ENCODE measurements at places on chromosomes 2 and 18.

DNA sequence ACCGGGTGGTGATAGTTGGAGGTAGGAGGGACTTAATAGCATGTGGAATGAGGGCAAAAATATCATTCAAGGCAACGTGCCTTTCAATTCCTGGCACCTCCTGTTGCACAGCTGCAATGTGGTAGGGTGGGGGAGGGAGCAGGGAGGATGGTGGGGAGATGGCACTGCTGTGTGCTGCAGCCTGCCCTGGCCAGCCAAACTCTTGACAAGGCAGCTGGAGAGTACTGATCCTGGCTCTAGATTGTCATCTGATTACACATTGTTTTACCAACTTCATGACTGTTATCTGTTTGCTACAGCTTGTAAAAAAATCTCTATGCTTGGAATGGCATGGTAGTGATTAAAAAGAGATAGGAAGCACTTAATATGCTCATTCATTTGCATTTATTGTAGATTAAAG is 47.7 kb downstream of the PLCL1 start:
- no peak for DNase-seq

DNA sequence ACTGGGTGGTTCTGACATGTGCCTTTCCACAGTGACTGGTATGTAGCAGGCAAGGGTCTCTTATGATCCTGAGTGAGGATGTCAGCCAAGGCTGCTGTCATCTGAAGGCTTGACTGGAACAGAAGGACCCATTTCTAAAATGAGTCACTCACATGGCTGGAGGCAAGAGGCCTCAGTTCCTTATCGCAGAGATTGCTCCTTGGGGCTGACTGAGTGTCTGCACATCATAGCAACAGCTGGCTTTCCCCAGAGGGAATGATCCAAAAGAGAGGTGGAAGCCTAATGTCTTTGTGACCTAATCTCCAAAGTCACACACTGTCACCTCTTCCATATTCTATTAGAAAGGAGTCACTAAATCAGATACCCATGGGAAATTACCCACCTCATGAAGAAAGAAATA is 114.0 kb downstream of the NEDD4L start:
- DNase-seq = no peak

DNA sequence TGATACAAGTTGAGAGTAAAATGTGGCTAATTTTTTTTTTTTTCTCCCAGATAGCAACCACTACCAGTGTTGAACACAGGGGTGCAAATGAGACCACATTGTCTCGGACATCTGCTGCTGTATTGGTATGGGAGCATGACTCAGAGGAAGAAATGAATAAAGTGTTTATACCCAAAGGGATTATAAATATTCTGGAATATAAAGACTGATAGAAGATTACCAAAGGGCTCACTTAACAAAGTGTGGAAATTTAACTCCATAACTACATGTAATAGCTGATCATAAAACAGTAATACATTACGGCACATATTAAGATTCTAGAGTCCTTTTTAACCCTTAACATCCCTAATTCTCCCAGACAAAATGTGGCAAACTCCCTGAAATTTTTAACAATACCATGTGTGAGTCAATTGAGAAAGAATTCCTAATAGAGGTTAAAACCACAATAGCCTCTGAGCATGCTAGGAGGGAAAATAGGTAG is 1023.0 kb upstream of the ACVR2A start:
- DNase-seq = no peak

DNA sequence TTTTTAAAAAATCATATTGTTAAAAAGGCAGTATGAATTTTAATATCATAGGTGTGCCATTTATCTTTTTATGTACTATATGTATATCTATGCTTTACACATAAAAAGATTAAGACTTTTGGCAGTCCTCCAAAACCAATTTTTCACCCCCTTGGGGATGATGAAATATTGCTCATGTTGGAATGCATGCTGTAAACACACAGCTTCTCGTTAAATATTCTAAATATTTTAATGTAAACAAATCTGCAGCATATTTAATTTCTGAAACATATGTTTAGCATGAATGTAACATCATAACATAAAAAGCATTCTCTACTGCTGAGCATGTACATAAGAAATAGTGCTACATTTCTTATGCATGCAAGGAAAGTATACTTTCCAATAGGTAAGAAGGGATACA is 484.3 kb upstream of the LRATD1 start:
- no peak for DNase-seq

DNA sequence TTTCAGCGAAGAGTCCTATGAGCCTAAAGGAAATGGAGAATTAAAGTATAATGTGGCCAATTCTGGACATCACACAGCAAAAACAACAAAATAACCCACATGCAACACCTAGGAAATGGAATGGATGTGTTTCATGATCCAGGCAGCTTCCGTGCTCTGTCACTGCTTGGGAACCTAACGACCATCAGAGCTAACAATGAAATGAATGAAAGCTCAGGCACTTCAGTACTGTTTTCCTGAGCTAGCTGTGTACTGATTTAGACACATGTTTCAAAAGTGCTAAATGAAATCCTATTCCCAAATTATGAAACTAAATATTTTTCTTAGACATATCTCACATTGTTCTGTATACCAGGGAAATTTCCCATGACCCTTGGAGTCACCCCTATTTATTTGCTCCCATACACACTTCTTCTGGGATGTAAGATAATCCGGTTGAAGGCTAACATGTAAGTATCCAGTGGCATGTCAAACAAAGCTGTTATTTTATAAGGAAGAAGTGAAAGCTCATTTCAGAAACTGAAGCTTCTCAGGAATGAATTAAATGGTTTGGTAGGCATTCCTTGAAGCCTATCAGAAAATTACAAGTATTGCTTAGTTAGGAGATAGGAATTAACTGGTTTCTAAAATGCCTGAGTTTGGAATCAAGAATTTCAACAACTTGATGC is 108.5 kb upstream of the RND3 start:
- no peak for DNase-seq

DNA sequence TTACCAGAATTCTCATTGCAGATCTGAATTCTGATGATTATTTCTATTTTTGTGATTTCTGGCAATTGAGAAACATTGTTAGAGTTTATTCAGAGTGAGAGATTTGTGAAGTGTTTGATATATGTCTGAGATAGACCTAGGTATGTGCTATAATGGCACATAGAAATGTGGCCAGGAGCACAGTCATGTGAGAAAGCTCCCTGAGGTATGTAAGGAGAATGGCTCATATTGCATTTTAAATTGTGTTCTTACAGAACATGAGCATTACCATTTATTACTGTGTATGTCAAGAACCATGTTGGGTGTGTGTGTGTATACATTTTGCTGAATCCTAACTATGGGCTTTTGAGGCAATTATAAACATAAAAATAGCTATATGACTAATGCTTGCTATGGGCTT is 101.2 kb downstream of the RAPGEF4 start:
- DNase-seq = no peak

- DNase-seq = no peak
Observed at GRCh38 chr2:157874997-157875640, 1.0 kb downstream of the ACVR1 start.

DNA sequence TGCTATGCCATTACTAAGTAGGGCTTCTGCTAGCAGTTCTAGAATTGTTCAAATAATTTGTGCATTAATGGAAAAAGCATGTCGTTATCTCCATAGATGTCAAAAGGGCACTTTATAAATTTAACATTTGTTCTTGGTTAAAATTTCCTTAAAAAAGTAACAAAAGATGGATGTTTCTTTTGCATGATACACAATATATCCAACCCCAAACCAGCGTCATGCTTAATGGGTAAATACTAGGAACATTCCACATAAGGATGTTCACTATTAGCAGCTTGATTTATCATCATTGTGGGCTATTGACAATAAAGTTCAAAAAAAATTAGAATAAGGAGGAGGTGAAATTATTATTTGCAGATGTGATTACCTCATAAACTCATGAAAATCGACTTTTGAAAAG is 79.7 kb downstream of the GREB1L start:
- no peak for DNase-seq

DNA sequence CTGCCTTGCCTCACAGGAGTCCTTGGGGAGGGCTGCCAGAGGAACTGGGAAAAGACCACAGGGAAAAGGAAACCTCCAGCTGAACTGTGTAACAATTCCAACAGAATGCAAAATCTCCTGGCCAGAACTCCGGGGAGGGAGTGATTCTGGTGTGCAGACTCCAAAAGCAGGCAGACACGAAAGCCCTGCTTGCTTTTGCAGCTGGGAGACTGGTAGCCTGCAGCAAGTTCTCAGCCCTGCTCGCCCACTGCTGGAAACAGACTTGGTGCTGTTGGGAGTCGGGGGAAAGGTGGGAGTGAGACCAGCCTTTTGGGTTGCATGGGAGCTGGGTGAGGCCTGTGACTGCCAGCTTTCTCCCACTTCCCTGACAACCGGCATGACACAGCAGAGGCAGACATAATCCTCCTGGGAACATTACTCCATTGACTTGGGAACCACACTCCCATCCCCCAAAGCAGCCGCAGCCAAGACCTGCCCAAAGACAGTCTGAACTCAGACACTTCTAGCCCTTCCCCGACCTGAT is 26.0 kb upstream of the NMI start:
- DNase-seq = no peak

- DNase-seq = no peak
Observed at GRCh38 chr2:100755441-100755840, 64.5 kb upstream of the NPAS2 start.

- DNase-seq = no peak
Observed at GRCh38 chr2:68710336-68710735, 24.3 kb upstream of the ARHGAP25 start.

DNA sequence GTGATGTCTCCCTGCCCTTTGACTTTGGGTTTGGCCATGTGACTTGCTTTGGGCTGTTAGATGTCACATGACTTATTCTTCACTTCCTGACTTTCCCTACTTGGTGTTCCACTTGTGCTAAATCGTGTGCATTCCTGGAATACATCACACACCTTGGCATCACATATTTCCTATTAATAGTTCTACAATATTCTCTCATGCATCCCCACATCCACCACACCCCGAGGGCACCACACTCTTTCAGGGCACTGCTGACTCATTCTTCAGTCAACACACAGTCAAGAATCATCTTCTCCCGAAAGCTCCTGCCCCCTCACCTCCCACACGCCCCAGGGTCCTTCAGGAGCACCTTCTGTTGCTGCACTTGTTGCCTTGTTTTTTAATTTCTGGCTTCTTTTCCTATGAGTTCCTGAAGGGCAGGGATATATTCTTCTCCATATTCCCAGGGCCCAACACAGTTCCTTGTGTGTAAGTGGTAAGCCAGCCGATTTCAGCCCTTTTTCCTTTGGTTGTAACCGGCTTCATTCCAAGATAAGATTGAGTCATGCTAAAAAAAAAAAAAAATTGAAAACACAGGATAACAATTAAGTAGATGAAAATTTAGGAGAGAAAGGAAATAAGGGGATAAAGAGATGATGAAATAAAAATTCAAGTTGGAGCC is 341.4 kb downstream of the SLC4A3 start:
- no peak for DNase-seq

GRCh38 chr2:21220930-21221329 is 97.2 kb downstream of the TDRD15 start:
- DNase-seq = no peak

GRCh38 chr2:128505150-128505490 is 186.5 kb upstream of the HS6ST1 start:
- no peak for DNase-seq

- DNase-seq = no peak
Observed at GRCh38 chr2:240245706-240246105, 105.2 kb upstream of the OTOS start.

DNA sequence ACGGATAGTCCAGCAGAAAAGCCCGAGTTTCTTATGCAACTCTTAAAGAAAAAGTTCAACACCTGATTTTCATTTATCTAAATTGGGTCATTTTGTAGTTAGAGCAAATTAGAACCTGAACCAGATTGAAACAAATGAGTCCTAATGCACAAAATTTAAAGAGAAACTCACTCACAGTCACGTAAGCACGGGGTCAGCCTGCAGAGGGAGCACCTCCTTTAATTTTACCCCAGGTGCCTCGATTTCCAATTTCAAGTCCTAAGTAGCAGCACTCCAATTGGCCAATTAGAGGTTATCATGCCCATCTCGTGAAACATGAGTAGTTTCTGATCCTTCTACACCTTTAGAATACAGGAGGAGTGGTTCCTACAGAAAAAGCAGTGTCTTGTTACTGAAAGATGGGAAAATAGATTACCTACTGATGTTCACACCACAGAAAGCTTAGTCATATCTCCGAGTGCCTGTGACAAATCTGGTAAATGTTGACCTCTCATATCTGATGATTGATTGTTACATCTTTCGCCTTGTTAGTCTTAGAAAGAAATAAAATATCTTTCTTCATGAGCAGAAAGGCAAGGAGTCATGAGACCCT is 1929.8 kb upstream of the LRRTM1 start:
- DNase-seq = no peak

DNA sequence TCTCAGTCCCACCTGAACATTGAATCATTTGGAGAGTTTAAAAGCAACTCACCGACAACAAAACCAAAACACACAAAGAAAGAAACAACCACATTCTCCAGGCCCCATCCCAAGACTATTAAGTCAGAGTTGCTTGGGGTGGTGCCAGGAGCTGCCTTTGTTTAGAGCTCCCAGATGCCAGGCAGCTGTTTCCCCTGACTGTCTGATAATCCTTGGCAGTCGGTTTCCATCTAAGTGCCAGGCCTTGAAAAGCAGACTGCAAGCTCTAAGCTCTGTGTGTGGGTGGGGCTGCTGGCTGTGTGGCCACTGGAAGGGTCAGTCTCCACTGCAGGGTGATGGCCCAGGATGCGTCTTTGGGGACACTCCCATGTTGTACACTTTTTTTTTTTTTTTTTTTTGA is 255.3 kb upstream of the AGAP1 start:
- DNase-seq = no peak

- DNase-seq = no peak
Observed at GRCh38 chr2:190927301-190927700, 46.7 kb downstream of the GLS start.

DNA sequence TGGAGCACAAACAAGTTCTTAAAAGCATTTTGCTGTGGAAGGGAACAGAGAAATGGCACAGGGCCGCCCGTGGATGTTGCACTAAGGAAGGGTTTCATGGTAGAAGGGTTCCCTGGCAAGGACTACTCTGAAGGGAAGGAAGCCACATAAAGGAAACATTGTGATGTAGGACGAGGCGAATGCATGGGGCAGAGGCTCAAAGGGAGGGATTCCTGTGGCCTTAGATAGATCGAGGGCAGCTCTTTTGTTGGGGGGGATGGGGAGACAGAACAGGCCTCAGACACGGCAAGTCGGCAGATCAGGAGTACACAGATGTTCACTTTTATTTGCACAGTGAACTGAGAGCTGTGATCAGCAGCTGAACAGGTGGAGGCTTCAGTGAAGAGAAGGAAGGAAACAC is 205.4 kb downstream of the SNTG2 start:
- DNase-seq = no peak

- DNase-seq = no peak
Observed at GRCh38 chr2:128448331-128449225, 129.9 kb upstream of the HS6ST1 start.
